ENCODE measurements at places on chromosomes 2 and 18.
A peak's percentile ranks its signal among the peaks of the same experiment; 100 is the strongest.

- DNase-seq = no peak
Measured at GRCh38 chr2:85308201-85308600, 19.6 kb downstream of the TGOLN2 start.

DNA sequence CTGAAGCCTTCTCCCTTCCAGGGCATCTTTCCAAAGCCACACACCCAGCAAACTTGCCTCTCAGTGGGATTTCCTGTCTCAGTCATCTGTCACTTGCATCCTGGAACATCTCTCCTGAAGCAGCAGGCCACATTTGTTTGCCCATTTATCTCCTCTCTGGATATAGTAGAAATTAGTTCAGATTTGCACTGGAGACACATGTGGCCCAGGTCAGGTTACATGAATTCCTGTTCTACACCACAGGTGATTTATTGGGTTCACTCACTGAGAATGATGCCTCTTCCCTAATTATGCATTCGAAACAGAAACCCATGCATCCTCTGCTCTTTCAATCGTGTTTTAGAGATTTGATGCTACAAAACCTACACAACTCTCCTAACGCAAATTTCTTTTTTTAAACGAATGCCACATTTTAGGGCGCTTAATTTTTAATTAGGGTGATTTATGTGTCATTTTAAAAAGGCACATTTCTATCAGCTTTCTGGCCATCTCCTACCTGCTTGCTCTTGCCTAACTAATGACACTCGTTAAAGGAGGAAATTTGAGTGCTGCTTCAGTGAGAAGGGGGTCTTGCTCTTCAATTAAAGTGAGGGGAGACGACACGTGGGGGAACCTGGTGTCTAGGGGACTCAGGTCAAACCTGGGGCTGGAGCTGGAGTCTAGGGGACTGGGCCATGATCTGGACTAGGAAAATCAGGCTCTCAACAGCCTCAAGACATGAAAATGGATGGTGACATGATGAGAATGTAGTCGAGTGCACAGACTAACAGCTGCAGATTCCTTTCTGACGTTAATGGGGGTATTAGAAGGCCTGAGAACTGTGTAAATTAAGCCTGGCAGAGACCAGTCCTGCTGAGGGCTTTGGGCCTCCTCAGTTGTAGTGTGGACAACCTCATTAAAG is 221.4 kb downstream of the CLIP4 start:
- DNase-seq = no peak

DNA sequence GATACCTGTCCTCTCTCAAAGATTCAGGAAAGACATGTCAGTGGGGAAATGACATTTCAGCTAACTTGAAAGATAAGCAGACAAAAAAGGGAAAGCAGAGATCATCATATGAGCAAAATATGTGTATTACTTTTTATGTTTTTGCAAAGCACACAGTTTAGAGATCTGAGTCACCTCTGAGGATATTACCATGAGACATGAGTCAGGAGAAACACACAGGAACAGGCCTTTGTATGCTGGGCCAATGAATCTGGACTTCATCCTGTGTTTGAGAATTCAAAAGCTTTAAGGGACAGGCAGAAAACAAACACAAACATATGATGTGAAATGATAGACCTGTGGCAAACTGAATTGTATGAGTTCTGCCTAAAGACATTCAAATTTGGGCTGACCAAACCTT is 306.0 kb upstream of the EPC2 start:
- no peak for DNase-seq

GRCh38 chr2:168849610-168850009 is 40.6 kb downstream of the SPC25 start:
- no peak for DNase-seq

GRCh38 chr2:156489195-156489594 is 53.0 kb downstream of the GPD2 start:
- DNase-seq = no peak

DNA sequence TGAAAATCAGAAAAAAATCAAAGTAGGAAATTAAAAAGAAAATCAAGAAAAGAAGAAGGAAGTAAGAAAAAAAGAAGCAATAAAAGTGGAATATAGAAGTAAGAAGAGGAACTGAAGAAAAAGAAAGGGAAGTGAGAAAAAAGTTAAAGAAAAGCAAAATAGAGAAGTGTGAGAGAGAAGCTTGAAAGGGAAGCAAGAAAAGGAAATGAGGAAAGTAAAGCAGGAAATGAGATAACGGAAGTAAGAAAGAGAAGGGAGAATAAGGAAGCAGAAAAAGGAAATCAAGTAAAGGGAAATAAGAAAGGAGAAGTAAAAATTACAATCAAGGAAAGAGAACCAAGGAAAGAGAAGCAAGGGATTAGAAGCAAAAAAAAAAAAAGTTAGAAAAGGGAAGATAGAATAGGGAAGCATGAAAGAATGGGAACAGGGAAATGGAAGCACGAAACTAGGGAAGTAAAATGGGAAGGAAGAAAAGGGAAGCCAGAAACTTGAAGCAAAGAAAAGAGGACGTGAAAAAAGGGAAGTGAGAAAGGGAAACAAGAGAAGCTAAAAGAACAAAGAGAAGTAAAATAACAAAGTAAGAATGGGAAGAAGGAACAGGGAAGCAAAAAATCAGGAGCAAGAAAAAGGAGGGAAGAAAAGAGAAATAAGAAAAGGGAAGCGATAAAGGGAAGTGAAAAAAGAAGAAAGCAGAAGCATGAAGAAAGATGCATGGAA is 243.3 kb upstream of the NCKAP5 start:
- no peak for DNase-seq

GRCh38 chr2:30549096-30549495 is 102.0 kb downstream of the LCLAT1 start:
- DNase-seq = no peak

DNA sequence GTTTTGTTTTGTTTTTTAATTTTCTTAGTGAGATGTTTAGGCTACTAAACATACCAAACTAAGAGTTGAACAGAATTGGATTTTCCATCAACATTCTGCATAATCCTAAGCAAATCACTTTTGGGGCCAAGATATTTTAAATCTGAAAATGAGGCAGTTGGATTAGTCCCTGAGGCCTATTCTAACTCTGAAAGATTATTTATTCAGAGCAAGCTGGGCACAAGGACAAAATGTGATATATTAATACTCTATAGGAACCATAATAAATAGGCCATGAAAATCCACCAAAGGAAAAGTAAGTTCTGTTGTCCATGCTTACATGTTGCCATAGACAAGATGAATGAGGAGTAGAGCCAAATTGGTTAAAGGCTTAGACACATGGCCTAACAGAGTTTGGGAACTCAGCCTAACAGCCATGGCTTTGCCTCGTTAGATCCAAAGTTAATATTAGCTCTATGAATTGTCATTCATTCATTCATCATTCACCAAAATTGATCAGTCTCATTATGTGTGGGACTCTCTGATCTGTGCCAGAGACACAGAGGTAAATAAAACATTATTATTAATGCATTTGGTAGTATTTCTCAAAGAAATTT is 183.5 kb downstream of the SCG2 start:
- no peak for DNase-seq

DNA sequence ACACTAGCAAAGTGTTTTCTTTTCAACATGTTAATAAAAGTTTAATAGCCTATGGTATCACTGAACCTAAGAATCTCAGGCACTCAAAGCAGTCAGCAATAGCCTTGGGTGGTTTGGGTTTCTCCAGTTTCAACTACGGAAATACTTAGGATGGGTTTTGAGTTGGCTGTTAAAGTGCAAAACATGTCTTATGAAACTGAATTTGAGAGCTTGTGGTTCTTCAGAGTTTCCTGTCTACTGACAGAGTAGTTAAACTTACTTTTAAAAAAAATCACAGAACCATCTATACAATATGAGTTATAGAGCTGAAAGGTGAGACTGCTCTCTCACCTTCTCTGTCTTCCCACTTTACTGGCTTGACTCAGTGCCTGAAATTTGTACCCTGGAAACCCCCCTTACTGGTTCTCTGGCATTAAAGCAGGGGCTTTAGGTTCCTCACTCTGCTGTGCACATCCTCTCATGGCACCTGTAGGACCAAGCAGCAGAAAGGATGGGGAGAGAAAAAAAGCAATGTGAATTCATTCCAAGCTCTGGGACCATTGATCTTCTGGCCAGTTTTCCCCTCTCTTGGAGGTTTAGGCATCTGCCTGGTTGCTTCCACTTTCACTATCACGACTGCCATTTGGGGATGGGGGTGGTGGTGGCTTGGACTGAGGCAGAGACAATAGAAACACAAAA is 18.1 kb downstream of the CCDC141 start:
- DNase-seq = no peak

DNA sequence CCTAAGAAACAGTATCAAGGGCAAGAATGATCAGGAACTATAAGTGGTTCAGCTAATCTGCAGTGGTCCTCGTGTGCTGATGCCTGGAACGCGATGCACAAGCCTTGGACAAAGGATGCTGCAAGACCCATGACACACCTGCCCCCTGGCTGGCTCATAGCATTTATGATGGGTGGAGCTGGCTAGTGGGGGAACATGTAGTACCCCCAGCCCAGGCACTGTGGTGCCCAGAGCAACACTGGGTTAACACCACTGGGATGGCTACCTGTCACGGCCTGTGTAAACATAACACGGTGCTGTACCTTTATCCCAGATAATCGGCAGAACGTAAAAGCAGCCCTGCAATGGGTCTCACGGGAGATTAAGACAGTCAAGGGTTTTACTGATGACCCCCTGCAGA is 60.3 kb upstream of the PEX13 start:
- no peak for DNase-seq

GRCh38 chr2:120432293-120432975 is 86.5 kb downstream of the INHBB start:
- DNase-seq = no peak

DNA sequence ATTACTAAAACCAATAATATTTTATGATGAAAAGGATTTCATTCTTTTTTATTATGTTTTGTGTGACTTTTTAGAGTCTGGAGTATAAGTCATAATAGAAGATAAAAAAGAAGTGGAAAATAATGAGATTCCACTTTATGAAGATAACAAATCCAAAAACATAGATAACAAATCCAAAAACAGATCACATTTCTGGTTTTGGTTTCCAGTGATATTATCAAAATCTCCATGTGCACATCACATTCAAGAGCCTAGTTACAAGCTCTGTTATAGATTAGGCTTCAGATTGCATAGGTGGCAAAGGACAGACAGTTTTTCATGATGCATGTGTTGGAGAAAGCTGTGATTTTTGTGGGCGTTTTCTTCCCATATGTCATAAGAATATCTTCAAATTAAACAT is 648.2 kb downstream of the STK39 start:
- no peak for DNase-seq

DNA sequence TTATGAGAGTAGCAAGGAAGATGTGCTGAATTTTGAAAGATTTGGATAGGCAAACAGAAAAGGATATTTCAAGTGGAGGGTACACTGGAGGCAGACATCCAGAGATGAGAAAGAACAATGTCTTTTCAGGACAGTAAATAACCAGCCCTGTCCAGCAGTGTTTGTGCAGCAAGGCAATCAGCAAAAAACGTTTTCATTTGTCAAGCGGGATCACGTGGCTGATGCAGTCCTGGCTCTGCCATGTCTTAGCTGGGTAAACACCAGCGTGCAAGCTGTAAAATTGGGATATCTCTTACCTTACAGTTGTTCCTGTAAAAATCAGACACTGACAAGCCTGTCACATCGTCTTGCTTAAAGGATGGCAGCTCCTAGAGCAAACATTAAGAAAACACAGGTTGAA is 67.8 kb downstream of the CWC22 start:
- no peak for DNase-seq

GRCh38 chr2:127389778-127390435 is 2.1 kb upstream of the MAP3K2 start:
- no peak for DNase-seq

DNA sequence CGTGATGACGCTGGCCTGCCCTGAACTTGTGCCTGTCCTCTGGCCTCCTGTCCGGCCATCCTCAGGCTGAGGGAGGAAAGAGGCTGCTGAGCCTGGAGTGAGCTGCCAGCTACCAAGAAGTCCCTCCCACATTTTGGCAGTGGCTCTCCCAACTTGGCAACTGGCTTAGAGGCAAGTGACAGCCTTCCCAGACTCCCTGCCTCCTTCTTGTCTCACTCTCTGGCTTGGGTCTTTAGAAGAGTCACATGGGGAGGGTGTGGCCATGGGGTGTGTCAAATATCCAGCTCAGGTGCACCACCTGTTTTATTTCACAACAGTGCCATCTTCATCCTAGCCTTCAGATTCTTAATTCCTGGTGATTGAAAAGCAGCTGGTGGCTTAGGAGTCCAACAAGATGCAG is 222.9 kb downstream of the PRKCE start:
- DNase-seq = peak; percentile 83

GRCh38 chr18:76972846-76973519 is 150.6 kb downstream of the ZNF236 start:
- no peak for DNase-seq

GRCh38 chr2:88016960-88017779 is 823 bp upstream of the RNU2-63P start:
- DNase-seq = peak; percentile 61

- no peak for DNase-seq
Measured at GRCh38 chr2:200307724-200308545, 1.4 kb downstream of the SPATS2L start.

- no peak for DNase-seq
Measured at GRCh38 chr2:180787330-180787729, 193.1 kb upstream of the UBE2E3 start.

DNA sequence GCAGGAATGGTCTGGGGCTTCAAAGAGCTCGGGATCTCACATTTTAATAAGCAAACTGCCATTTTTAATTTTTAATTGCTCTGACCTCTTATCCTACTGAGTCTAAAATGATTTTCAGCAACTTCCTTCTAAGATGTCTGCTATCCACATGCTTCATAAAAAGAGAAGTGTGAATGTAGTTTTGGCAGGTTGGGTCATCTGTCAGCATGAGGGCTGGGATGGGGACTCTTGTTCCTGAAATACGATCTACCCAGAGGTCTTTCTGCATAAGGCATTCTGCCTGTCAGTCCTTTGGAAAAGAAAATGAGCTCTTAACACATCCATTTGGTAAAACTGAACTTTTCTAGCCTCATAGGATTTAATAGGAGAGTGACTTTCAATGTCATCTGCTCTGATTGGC is 252.8 kb upstream of the APCDD1 start:
- DNase-seq = no peak

DNA sequence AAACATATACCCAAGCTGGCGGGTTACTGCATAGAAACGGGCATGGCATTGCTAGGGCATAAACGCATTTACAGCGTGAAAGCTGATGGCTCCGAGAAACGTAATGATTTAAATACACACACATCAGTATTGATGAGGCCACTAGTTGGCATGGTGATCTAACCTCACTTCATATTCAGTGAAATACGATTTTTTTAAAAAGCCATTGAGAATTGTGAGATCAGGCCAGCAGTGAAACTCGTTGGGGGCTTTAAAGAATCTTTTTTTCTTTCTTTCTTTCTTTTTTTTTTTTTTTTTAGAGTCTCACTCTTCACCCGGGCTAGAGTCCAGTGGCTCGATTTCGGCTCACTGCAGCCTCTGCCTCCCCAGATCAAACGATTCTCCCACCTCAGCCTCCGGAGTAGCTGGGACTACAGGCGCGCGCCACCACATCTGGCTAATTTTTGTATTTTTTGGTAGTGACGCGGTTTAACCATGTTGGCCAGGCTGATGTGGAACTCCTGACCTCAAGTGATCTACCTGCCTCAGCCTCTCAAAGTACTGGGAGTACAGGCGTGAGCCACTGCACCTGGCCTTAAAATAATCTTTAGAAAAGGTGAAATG is 2.4 kb upstream of the SMAD7 start:
- DNase-seq = no peak

- no peak for DNase-seq
Measured at GRCh38 chr18:34098109-34098508, 126.6 kb downstream of the NOL4 start.

- no peak for DNase-seq
Measured at GRCh38 chr2:28444956-28445355, 50.9 kb upstream of the PLB1 start.

GRCh38 chr2:8144785-8145184 is 537.1 kb upstream of the ID2 start:
- no peak for DNase-seq

GRCh38 chr2:173291412-173291811 is 63.3 kb upstream of the CDCA7 start:
- no peak for DNase-seq

Measured in left ventricle myocardium superior (tissue), 1 donor.